CD14-positive monocyte (primary cell): ENCODE measurements at places on chromosomes 12 and 14.

GRCh38 chr12:21659383-21659782, 1.7 kb upstream of the LDHB start:
- DNase-seq = no peak

DNA sequence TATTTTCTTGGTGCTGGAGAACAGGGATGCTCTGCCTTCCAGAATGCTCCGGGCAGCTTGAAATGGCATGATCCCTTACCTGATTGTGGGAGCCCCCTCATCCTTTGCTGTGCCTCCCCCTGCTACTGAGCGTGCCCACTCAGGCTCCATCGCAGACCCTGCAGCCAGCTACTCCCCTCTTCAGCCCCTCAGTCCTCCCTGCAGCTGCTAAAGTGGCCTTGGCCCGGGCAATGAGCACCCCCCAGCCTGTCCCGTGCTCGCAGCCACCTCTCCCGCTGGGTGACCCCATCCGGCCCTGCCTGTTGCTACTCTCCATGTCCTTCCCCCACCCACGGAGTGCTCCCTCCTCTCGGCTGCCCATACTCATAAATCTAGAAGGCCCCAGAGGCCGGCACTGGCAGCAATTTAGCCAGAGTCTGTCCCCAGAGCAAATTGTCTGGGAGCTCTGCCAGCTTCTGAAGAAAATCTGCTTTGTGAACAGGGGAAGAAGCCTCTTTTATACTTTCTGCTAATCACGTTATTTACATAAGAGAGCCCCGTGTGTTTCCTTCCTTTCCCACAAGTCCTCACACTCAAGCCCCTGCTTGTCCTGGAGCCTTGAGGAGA, 143.7 kb upstream of the FRMD6 start:
- no peak for DNase-seq

DNA sequence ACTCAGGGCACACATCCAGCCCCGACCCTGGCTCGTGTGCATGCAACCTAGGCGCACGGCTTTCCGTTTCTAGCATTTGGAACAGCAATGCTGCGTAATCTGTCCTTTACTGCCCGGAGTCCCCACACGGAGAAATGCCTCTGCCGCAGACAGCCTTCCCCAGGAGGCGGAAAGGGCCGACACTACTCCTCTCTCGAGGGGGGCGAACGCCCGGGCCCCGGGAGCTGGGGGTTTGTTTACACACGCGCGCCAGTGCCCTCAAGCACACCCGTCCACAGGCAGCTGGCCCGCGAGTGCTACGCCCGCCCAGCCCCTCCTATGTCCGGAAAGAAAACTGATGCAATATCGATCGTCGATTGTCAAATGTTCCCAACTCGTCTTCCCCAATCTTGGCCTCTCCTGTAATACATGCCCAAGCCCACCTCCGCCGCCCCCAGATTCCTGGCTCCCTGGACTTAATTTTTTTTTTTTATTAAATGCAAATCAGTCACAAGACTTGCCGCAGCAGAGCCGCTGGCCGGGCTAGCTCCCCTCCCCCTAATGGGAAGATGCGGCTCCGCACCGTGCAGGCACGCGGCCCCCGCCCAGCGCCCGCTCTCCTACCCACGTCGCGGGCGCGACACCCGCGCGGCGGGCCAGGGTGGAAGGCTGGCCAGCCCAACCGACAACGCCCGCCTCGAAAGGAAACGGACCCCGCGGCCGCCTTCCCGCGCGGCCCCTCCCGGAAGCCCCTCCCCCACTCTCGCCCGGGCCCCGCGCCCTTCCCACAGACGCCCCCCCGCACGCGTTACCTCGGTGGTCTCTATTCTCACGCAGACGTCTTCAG, 642 bp downstream of the SLC38A2 start:
- peak; percentile 57 for DNase-seq

DNA sequence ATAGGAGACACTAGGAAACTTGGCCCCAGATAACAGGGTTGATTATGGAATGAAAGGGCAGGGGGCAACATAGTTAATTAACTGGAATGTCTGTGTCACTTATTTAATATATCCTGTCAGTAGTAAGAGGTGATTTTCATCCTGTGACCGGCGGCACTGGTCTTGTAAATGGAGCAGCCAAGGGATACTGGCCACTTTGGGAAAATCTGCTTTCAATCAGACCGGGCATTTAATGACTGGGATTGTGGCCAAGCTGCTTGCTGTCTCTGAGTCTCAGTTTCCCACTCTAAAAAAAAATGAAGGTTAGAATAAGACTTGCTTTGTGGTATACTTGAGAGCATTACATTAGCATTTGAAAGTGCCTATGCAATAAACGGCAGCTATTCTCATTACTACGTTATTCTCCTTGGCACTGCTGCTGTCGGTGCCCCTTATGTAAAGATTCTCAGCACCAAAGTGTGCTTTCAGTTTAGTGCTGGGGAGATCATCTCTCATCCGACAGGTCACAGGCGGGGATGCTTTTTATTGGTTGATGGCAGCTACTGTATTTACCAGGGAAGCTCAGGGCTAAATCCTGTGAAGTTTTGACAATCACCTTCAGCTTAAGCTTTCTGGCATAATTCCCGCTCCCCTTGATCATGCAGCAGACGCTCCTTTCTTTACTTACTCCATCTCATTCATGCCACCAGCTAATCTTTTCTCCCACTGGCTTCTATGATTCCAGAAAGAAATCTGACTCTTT, 162.1 kb downstream of the ESRRB start:
- no peak for DNase-seq

GRCh38 chr12:43237238-43237879, 314.6 kb downstream of the ADAMTS20 start:
- DNase-seq = no peak

GRCh38 chr12:76240281-76240680, 107.9 kb downstream of the BBS10 start:
- no peak for DNase-seq

DNA sequence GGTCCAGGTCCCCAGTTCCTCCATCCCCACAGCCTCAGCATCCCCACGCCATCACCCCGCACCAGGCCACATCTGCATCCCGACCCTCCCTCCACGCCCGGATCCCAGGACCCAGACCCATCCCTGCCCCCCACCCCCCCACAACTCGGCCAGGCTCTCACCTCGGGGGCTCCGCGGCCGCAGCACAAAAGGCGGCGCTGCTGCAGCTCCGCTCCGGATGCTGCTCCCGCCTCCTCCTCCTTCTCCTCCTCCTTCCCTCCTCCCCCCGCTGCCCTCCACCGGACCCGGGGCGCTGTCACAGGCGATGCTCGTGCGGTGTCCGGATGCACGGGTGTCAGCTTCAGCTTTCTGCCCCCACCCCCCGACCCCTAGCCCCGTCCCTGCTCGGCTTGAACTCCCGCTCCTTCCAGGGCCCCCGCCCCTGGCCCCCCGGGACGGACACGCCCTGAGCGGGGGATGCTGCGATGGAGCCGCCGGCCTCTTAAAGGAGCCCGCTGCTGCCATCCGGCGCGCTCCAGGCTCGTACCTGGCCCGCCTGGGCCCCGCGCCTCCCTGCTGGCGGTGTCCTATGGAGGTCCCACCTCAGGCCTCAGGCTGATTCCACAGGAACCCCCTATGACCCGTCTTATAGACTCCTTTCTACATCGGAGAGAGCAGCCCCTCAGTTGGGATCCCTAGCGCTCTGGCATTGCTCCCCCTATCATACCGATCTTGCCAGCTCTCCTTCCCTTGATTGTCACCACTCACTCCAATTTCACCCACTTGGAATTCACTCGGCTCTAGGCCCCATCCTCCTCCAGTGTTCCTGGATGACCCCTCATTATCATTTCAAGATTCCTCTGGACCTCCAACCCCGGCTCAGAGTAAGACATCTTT, at the start of gene MAP3K12:
MAP3K12 (minus strand) TSS at position 193 of the 876 bp plus-strand sequence. CDS start 12,067 bp downstream, outside the sequence.
- DNase-seq = peak; percentile 26

GRCh38 chr12:28033538-28033915, 61.0 kb upstream of the PTHLH start:
- DNase-seq = no peak

DNA sequence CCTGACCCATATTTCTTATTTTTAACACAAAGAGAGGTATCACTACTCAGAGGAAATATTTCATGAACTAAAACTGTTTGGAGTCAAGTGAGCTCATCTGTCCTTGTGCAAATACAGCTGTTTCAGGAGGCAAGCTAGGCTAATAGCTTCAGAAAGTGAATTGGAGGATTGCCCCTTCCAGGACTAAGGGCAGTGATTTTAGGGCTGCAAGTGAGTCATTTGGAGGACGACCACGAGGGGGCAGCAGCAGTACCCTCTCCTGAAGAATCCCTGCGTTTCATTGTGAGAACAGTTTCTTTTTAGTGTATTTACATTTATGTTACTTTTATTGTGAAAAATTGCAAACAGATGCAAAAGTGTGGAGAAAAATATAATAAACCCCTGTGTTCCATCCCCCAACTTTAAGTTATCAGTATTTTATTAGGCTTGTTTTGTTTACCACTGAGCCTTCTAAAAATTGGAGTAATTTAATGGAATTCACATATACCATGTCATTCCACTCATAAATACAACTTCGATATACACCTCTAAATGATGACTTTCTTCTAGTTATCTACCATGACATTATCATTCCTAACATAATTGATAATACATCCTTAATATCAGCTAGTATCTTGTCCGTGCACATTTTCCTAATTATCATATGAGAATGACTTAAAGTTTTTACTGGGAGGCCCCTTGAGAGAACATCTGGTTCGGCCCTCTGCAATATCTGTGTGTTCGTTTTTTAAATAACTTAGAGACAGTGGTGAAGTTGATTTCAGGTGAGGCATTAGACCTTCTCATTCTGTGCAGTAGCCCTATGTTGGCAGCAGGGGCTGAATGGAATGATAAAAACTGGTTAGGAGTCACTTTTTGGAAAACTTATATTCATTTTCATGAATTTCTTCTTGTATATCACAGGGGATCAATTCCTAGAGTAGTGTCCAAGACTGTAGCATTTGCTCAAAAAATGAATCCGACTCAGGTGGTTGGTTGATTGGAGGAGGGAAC, 13.7 kb downstream of the FOXJ2 start:
- peak; percentile 80 for DNase-seq

DNA sequence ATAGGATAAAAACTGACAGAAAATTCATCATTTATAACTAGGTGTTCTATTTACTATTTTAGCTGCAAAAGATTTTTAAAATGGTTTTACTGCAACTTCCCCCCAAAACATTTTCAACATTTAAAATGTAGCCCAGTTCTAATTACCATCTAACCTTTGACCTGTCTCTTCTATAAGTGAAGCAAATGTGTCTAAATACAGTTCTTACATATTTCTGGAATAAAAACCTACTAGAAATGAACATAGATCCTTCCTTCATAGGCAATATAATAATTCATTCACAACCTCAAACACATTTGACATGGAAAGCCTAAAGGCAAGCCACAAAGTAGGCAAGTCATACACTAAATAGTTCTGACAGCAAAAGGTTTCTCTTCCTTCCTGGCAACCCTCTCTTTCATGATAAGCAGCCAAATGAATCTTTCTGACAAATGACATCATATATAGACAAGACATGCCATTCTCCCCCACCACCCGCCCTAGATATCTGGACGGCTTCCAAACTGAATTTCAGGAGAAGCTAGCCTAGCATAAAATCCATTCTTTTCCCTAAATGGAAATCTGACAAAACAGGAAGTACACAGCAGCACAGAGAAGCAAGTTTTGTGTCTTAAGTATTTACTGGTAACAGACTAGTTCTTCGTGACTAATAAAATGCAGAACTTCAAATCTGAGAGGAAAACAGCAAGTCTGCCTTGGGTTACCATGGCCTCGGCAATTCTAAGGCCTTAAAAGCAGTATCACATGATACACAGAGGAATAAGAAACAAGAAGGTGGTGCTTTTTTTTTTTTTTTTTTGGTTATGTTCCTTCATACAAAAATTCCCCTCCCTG, 17.2 kb upstream of the ARID4A start:
- DNase-seq = peak; percentile 84

DNA sequence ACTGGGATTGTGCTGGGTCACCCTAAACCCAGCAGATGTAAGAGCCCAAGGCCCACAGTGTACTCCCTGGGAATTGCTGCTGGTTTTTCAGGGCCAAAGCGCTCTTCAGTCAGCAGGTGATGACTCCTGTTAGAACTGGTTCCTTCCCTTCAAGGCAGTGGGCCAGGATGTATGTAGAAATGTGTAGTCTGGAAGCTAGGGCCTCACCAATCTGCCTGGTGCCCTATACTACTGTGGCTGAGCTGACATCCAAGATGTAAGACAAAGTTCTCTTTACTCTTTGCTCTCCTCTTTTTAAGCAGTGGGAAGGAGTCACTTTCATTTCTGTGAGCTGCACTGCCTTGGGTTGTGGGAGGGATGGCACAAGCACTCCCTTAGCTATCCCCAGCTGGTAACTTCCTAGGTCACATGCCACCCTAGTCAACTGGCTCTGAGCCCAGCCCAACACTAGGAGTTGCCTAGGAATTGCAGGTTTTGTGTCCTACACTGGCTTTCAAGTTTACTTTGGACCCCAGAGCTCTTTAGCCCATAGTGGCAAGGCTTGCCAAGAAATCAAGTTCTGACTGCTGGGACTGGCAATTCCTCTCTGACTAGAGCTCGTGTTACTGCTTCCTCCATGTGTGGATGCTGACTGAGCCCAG, 249.2 kb downstream of the C12orf50 start:
- DNase-seq = no peak

GRCh38 chr14:20680363-20680762, 4.0 kb upstream of the RNASE4 start:
- DNase-seq = no peak

DNA sequence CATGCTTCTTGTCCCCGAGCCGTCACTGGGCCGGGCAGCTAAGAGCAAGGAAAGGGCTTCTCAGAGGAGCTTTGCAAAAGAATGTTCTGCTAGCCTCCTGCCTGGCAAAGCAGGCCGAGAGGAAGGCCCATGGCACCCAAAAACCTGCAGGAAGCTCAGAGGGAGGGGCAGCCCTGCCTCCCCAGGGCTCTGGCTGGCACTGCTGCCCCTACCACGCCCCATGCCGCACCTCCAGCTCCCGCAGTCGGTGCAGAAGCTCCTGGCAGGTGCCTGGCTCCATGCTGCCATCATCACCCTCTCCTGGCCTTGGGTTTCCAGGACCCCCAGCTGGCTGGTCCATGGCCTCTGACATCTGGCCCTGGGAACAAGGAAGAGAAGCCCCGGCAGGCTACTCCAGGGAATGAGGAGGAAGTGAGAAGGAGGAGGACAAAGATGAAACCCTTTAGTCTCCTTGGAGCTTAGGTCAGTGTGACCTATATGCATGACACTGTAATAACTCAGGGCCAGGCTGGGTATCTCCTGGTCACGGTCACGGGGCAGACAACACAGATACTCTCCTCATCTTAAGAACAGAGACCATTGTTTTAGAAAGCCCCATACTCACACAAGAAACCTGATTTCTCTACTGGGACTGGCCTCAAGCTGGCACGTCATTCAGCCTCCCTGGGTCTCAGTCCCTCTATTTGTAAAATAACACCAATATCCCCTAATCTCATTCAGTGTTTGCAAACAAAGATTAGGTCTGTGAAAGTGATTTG, 24.3 kb downstream of the NCKAP5L start:
- DNase-seq = no peak

- no peak for DNase-seq
Measured at GRCh38 chr14:31969699-31970240, 107.3 kb upstream of the ARHGAP5 start.

DNA sequence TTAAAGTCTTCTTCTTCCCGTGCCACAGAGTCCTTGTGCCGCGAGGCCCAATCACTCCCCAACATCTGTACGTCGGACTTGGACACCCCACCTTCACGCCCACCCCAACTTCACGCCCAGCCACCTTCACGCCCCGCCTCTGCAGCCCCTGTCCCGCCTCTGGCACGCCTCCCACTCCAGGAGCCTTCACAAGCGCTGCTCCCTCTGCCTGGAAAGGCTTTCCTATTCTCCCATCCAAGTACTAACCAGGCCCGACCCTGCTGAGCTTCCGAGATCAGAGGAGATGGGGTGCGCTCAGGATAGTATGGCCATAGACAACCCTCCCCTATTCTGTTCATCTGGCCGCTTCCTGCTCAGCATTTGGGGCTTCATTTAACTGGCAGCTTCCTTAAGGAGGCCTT, 17.3 kb upstream of the EIF5 start:
- no peak for DNase-seq

- peak; percentile 51 for DNase-seq
Measured at GRCh38 chr12:118120579-118121363, 15.2 kb upstream of the PEBP1 start.
